CD4-positive, alpha-beta T cell treated with Interleukin-21 for 1 hour (primary cell): ENCODE measurements at places on chromosomes 11 and 22.

DNA sequence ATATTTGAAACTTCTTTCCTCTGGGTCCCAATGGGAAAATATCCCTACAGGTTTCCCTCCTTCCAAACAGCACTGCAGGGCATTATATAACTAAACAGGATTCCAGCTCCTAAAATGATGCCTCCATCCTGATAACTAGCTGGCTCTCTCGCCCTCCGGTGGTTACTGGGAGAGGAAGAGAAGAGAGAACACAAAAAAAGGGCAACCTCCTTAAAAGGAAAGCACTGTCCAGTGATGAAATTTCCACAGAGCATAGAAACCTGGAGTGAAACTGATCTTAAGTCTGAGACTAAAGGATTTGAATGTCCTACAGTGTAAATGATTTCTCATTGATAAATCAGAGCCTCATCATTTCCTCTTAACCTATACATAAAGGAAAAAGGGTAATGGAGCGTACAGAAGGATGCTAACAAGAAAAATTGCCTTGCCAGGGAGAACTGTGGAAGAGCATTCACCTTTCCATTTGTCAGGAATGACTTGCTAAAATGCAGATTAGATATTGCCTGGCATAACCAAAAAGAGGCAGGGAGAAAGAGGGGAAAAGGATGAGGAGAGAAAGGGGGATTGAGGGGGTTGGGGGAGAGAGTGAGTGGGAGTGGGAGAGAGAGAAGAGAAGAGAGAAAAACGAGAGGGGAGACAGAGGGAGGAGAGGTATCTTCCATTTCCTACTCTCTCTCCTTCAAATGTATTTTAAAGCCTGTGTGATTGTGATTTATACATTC is 121.3 kb downstream of the APOL5 start:
- no peak for DNase-seq

DNA sequence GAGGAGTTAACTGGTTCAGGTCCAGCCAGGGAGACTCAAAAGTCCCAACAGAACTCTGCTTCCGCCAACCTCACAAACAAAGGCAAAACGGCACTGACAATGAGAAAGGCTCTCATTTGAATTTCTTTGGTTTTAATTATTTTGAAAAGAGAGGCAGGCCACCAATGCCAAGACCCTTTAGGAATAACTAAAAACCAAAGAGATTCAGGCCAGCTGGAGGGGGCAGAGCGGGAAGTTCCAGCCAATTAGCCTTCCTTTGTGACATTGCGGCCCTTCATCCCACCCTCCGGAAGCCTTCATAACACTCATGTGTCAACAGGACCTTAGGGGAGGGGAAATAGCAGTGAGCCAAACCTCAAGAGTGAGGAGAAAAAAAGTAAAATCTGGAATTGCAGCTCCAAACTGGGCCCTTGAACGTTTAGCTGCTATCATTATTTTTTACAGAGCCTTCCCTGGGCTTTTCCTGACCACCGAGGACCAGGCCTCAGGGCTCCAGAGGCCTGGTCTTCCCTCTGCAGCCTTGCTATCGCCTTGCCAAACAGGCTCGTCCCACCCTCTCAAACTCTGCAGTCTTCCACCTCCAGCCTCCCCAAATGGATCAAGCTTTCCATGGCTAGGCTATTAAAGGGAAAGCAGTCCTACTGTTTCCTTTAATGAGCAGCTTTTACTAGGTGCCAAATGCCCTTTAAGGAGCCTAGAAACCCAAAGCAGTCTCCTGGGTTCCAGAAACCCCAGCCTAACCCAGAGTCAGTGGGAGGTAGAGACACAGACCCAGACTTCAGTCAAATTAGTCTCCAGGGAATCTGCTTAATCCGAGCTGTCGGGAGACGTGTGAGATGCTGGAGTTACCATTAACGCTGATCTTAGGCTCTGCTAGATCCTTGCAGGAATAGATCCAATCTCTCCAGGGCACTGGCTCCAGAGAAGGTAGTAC is 114.2 kb downstream of the CCDC34 start:
- no peak for DNase-seq

GRCh38 chr11:1458340-1459218 is 28.0 kb downstream of the MOB2 start:
- DNase-seq = no peak

- no peak for DNase-seq
Measured at GRCh38 chr11:75759832-75760231, 8.7 kb upstream of the DGAT2 start.

GRCh38 chr11:69746752-69747742 is 28.1 kb downstream of the FGF4 start:
- DNase-seq = no peak

DNA sequence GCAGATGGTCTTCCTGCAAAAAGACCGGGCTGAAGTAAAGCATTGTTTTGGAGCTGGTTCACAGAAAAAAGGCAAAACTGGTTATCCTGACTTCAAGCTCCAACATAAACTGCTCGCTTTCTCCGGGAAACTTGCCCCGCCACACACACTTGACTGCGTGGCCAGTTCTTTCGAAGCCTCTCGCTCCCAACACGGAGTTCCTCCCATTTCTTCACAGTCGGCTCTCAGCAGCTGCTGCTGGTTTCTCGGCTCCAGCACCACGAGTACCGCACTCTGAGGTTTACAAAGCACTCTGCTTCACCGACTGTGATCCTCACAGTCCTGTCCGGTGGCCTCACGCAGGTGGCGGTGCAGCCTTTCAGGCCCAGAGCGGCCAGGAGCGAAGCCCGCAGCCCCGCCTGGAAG is 264 bp downstream of the CHEK1 start:
- DNase-seq = no peak

- no peak for DNase-seq
Measured at GRCh38 chr22:29216011-29216872, 10.5 kb downstream of the EMID1 start.

DNA sequence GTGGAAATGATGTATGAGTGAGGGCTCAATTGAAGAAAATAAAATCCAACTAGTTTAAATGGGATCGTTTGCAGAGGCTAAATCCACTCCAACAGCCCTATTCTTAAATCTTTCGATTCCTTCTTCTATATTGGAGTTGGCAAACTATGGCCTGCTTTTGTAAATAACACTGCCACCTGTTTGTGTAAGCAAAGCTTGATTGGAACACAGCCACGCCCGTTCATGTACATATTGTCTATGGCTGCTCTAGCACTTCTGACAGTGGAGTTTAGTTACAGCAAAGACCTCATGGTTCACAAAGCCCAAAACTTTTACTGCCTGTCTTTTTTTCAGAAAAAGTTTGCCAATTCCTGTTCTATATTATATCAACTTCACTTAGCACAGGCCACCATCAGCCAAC is 40.6 kb upstream of the RCN1 start:
- DNase-seq = no peak

DNA sequence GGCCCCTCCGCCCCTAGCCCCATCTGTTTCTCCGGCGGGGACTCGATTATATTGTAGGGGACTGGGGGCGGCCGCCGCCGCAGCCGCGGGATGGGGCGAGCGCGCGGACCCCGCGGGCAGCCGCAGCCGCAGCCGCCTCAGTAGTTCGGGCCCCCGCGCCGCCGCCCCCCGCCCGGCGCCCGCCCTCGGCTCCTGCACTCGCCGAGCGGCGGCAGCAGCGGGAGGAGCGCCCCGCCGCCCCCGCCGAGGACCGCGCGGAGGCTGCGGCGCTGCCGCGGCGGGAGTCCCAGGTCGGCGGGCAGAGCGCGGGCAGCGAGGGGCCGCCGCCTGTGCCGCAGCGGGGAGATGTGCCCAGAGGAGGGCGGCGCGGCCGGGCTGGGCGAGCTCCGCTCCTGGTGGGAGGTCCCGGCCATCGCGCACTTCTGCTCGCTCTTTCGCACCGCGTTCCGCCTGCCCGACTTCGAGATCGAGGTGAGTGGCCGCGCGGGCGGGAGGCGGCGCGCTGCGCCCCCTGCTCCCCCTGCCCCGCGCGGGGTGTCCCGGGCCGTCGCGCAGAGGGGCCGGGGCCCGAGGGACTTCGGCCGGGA is at the start of gene CECR2:
CECR2 (plus strand) TSS at position 22 of the 587 bp plus-strand sequence; CDS start at position 346, 324 bp downstream.
- no peak for DNase-seq

- DNase-seq = no peak
Measured at GRCh38 chr11:112735470-112735869, 225.8 kb upstream of the NCAM1 start.

DNA sequence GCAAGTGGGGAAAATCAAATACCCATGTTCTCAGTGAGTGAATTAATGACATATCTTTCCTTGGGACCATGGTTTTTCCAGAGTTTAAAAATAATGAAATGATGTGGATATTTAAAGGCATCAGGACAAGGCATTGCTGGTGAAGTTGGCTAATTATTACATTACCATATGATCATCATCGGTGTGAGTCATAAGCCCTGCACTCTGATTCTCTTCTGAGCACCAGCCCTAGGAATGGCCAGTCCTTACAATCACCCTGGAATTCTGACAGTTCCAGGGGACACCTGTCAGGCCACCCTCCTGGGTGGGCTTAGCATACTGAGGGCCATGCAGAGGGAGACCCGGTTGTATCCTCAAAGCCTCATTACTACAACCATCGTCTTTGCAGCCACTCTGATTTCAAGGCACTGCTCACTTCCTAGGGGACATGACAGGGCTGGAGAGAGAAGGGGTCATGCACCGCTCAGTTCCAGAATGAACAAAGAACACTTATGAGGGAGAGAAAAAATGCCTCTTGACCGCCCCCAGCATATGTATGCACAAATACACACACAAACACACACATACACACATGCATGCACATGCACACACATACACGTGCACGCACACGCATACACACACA is 365.0 kb downstream of the MIAT start:
- DNase-seq = no peak

DNA sequence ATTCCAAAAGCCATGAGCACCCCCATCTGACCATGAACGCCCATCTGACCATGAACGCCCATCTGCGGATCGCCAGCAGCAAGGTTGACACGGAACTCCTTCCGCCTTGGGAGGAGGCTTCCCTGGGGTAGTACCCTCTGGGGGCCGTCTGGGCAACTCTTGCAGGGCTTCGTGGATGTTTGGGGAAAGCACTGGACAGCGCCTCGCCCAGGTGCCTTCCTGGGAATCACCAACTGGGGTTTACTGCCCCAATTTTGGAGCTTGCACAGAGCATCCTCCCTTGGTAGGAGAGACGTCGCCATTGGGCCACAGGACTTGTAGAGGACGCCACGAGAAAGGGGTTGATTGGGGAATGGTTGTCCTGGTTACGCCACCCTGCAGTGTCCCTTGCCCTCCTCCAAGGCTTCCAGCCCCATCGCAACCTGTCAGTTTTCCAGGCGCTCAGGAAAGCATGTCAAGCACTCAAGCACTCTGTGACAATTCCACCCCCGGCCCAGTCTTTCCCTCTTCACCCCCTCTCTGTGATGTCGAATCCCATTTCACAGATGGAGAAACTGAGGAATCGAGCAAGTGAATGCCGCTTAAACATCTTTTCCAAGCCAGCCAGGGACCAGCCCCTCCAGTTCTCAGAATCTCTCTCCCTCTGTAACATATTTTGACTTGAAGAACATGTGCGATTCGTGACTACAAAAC is 914 bp upstream of the PRDM11 start:
- no peak for DNase-seq

DNA sequence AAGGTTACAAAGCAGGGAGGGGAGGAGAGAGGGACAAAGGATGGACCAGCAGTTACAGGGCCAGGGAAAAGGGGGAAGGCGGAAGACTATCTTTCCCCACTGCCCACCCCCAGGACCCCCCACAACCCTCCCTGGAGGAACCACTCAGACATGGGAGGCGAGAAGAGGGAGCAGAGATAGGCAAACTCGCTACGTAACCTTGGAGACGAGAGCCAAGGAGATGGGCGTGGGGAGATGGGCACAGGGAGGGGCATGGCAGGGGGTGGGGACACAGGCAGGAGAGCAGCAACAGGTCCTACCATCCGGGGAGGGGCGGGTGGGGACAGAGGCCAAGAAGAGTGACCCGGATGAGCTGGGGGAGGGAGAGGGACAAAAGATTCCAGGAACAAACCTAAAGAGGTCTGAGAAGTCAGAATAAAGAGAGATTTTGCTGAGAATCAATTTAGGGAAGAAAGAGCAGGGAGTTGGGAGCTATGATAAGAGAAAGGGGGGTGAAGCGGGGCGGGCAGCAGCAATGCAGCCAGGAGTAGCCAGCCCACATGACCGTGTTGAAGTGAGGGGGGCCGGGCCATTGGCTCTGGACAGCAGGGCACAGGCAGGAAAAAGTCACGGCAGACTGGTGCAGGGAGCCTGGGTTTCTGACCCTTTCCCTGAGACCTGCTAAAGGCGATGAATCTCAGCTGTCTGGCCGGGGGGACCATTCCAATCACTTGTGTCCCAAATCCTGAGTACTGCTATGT is 128.4 kb downstream of the BUD13 start:
- no peak for DNase-seq

- no peak for DNase-seq
Measured at GRCh38 chr11:28756977-28757376, 648.8 kb downstream of the METTL15 start.
